ENCODE measurements at places on chromosomes 1 and 21.

DNA sequence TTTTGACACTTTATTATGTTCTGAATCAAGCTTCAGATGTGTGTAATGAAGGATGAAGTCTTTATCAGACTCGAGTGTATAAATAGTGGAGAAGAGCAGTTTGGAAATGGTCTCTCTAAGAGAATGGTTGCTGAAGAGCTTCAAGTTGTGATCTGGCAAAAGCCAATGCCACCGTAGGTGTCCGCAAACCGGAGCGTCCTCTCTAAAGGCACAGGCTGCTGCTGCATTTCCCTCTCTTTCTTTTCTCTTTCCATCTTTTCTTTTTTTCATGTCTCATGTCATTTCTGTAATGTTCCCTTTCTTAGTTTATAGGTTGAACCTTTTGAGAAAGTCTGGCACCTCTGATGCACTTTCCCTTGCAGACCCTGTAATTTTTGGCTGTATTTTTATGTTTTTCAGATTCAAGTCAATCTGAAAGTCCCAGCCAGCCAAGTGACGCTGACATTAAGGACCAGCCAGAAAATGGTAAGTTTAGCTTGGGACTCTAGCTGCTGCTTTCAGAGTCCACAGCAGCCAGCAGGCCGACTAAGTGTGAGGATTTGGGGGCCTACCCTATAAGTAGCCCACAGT is 194.8 kb downstream of the NFIA start:
- no peak for DNase-seq

DNA sequence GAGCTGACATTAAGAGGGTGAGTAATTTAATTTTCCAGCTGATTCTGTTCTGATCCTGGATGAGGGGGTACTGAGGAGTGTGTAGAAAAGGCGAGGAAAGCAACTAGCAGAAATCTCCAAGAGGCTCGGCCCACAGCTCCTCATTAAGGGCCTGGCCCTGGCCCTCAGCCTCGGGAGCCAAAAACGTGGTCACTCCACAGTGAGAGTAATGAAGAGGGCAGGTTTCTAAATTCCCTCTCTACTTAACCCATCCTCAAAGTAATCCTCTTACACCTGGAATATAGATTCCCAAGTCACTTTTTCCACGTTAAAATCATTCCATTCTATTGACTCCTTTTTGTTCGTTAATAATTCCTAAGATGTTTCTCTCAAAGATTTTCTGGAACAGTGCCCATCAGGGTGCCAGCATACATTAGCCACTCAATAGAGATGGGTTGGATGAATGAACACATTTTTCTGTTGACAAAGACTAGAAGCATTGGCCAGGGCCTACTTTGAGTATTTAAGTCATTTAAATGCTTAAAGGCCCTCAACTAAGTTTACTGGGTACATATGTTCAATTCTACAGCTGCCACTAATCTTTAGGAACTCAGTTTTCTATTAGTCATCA is 1.1 kb upstream of the COL11A1 start:
- DNase-seq = no peak

GRCh38 chr1:107896936-107897335 is 68.0 kb downstream of the VAV3 start:
- DNase-seq = no peak

- no peak for DNase-seq
Observed at GRCh38 chr1:116679091-116679827, 11.7 kb upstream of the IGSF3 start.

DNA sequence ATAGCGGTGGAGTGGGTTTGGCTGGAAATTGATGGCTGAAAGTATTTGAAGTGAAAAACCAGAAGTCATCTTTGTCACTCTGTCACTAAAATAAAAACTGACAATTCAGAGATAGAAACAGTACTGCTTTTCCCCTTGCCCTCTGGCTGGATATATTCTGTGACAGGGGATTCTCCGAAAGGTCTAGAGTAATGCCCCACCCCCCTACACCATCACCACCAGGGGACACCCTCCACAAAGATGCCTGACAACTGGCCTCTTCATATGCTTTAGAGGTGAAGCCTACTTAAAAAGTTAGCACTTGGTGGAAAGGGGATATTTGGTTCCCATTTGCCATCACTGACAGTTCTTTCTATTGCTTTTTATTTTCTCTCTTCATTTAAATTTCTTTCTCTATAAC is 73.5 kb downstream of the SGIP1 start:
- DNase-seq = no peak

GRCh38 chr21:25938658-25939395 is 204.1 kb downstream of the GABPA start:
- DNase-seq = no peak

GRCh38 chr1:245983294-245983967 is 523.6 kb downstream of the SMYD3 start:
- no peak for DNase-seq

- no peak for DNase-seq
Observed at GRCh38 chr1:150332651-150333290, 11.4 kb downstream of the PRPF3 start.

- no peak for DNase-seq
Observed at GRCh38 chr1:168607872-168608428, 31.5 kb downstream of the XCL1 start.

DNA sequence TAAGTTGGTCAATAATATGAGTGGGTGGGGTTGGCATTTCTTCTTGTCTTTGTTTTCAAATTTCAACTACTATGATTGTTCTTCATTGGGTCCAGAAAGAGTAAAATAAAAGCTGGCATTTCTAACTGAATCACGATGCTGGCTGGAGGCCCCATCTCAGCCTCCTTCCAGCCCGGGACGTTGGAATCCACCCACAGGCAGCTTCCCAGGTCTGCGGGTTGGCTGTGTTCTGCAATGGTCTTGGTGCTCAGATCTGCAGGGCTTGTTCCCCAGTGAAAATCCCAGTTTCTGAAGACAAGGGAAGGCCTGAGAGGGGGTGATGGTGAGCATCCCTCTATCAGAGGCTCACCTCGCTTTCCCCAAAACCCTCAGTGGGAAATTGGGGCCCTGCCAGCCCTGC is 54.7 kb upstream of the ARHGEF16 start:
- no peak for DNase-seq

GRCh38 chr1:69228501-69228900 is 339.2 kb upstream of the LRRC7 start:
- DNase-seq = no peak

- no peak for DNase-seq
Observed at GRCh38 chr1:231670755-231671154, 44.2 kb downstream of the DISC1 start.

DNA sequence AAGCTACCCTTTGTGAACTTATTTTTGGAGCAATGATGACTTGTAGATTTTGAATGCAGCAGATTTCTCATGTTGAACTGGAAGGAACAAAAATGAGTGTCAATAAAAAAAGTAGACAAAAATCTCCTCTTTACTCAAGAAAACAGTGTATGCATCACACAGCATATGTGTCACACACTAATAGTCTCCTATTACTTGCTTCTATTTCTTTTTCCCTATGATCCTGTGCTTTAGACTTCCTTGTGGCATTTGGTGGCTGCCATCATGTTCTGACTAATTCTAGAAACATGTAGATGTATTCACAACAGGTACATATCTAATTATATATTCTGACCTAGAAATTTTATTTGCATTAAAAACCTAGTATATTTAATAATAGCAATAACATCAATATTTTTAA is 14.3 kb downstream of the RC3H1 start:
- no peak for DNase-seq

GRCh38 chr1:162141281-162142054 is 72.0 kb downstream of the NOS1AP start:
- no peak for DNase-seq

GRCh38 chr1:206662396-206663092 is 22.2 kb upstream of the MAPKAPK2 start:
- no peak for DNase-seq

DNA sequence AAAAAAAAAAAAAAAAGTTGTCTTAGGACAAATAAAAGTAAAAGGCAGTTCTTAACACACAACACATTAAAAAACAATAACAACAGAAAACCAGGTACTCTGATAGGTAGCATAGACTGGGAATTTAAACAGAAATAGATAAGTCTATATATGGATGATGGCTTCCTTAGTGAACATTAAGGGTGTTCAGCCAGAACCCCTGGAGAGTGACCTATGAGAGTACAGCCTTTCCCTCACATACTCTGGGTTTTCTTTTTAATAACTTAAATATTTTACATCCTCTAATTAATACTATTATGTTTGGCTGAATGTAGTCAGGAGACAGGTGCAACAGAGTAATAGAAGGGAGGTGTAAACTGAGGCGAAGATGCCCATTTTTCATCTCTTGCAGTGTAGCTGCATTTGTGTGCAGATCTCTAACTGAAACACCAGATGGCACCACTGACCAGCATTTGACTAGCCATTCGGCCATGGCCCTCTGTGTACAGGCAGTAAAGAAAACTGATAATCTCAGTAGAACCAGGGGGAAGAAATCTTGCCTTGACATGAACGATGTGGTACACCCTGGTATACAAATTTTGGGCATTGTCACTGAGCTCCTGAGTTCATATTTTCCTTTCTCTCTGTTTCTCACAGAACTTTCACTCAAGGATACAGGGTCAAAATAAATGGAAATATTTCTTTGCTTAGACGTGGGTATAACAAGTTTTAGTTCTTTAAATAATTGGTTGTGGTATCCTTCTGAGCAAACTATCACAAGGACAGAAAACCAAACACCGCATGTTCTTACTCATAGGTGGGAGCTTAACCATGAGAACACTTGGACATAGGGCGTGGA is 7.6 kb downstream of the TTF2 start:
- DNase-seq = no peak

DNA sequence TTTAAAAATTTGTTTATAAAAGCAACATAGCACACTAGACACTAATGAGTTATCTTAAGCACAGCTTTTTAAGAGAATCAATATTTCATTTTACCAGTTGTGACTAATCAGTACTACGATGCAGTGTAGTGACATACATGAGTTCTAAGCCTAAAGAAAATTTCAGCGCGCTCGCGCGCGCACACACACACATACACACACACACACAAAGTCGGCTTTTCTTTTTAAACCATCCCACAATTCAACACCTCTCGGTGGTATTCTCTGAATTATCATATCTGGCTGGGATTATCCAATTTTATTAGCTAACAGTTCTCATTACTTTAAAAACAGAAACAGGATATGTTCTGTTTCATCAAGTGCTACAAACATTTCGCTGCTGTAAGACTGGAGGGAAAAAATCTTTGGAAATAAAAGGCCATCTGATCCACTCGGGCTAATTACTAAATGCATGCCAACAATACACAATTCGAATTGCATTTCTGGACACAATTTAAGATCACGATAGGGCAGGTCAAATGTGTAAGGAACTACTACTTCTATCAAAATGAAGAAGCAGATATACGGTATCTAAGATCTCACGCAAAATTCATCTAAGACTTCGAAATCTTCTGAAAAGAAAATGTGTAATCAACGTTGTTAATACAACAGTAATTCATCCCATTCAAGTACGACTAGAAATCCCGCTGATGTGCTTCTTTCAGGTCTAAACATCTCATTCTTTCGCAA is 1.2 kb downstream of the TUT4 start:
- no peak for DNase-seq

- no peak for DNase-seq
Observed at GRCh38 chr1:247266053-247266452, 10.2 kb downstream of the VN1R5 start.

All from stimulated activated CD4-positive, alpha-beta T cell treated with anti-CD3 and anti-CD28 coated beads, Interleukin-12 subunit alpha, Interleukin-12 subunit beta, amount 100 ng/mL, for 24 hours (primary cell).